Stimulated activated CD4-positive, alpha-beta T cell treated with anti-CD3 and anti-CD28 coated beads, Interleukin-1b, Interleukin-23, amount 100 ng/mL, for 1 hour (primary cell): ENCODE measurements at places on chromosomes 3 and 15.

DNA sequence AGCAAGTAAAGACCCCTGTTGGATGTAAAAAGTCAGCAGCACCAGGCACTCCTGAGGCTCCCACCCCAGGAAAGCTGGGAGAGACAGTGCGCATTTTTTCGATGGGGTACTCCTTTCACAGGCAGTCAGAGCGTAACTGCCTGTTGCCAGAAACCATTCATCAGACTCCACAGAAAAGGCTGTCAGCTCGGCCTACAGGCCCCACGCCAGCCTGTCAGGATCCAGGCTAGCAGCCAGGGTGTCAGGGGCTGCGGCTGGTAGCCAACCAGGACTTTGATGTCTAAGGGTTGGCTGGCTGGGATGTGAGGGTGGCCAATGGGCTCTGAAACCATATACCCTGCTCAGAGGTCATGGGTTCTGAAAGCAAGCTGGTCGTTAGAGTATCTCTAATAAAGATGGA is 164.5 kb downstream of the WNT5A start:
- DNase-seq, result no peak

DNA sequence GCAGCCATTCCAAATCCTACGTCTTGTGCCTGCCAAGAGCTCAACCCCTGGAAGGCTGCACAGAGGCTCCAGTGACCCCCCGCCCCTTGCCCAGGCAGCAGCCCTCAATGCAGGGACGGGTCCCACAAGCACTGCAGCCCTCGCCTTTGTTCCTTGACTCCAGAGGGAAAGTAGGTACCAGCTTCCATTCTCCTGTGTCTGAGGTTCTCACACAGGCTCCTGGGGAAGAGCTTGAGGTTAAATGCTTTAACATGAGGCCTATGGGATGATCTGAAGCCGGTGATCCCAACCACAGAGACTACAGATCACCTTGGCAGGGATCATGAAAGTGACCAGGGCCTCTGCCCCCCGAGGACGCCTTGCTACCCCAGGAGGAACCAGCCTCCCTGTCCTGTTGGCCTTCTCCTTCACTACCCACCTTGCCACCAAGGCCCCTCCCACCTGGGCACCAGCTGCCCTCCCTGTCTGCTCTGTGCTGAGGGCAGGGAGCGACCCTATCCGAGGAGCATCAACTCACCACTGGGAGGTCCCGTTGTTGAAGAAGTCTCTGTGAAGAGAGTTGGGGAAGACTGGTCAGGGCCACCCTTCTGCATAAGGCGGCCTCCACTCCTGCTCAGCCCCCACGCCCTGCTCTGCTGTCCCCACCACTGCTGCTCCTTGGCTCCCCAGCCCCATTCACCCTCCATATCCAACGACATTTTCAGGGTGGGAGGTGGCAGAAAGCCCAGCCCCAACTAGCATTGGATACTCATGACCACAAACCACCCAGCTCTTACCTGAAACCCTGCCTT is 95.3 kb downstream of the SEC22A start:
- no peak for DNase-seq

DNA sequence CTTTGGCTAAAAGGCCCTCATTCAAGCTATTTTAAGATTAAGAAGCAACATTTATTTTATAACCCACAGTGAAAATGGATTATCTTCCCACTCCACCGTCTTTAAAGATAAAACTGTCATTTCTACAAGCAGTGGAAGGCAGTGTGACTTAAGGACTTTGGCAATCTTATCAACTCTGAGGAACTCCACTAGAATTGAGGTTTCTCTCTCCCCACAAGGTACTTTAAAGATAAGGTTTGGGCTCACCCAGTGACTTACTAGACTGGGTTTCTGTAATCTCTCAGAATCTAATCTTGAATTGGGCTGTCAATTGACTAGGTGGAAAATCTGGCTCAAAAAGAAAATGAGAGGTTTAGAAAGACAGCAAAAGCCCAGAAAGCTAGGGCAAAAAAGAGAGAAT is 21.7 kb downstream of the ZNF385D start:
- no peak for DNase-seq

DNA sequence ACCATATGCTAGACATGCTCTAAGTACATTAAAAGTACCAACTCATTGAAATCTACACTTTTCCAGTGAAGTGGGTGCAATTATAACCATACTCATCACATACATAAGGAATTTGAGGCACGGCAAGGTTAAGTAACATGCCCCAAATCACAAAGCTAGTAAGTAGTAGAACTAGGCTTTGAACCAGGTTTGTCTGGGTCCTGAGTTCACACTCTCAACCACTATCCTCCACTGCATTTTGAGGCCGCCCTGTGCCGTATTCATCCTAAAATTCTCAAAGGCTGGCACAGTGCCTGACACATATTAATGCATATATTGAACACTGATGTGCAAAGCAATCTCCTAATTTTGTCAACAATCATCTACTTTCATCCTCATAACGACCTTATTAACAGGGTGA is 68.8 kb upstream of the CDV3 start:
- DNase-seq, result no peak

DNA sequence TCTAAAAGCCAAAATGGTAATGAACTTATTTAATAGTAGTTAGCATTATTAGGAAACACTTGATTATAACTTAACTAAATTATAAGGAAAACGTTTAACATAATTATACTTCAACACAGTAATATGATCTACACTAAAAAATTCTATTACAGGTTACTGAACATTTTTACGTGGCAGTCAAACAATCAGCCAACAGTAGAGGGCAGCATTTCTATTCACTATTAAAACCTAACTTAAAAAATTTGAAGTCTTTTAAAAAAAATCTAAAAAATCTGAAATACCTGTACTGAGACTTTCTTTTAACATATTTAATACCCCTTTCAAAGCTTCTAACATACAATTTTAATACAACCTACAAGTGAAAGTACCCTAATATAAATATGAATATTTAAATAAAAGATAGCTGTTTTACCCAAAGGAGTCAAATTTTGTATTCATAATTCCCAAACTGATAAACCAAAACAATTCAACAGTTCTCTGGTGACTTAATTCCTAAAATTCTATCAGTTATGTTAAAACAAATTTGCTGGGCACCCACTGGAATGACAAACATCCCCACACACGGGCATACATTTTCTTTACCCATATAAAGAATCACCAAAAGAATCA is 41.5 kb downstream of the DLG1 start:
- no peak for DNase-seq

DNA sequence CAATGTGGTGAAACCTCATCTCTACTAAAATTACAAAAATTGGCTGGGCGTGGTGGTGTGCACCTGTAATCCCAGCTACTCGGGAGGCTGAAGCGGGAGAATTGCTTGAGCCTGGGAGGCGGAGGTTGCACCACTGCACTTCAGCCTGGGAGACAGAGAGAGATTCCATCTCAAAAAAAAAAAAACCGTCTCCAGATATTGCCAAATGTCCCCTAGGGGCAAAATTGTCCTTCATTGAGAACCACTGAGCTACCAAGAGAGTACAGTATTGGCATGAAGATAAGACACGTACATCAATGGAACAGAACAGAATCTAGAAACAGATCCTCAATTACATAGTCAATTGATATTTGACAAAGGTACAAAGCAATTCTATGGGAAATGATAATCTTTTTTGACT is 98.0 kb downstream of the TFDP2 start:
- no peak for DNase-seq

- DNase-seq, result no peak
These were observed 109.7 kb upstream of the HACD2 start for GRCh38 chr3:123694366-123695087.

DNA sequence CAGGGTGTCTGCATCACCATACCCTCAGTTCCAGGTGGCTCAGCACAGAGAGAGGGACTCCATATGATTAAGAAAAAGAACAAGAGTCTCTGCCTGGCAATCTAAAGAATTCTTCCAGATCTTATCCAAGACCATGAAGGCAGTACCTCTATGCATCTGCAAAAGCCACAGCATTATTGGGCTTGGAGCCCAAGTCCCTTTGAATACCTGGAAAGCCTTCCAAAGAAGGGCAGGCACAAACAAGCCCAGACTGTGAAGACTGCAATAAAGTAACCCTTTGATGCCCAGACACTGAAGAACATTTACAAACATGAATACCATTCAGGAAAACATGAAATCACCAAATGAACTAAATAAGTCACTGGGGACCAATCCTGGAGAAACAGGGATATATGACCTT is 60.9 kb upstream of the DIPK2A start:
- no peak for DNase-seq

- no peak for DNase-seq
These were observed 622 bp upstream of the ZNF589 start for GRCh38 chr3:48240000-48240963.

- DNase-seq, result no peak
These were observed 110.9 kb upstream of the ROBO1 start for GRCh38 chr3:79878708-79879107.

DNA sequence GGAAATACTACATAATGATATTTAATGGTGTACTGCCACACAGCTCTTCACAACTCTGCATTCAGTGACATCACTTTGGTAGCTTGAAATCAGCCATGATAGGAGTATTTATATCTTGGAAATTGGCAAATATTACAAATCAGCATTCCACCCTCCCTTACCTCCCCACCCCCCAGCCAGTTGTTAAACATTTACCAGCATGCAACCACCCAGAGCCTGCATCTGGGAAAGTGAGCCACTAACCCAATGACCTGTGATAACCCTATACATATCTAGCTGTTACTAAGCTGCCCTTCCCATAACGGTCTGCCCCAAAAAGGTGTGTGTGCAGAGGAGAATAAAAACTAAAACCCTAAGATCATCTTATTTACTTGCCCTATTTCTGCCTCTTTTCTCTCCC is 44.6 kb upstream of the SATB1 start:
- no peak for DNase-seq

- DNase-seq, result no peak
These were observed 544.6 kb upstream of the NECTIN3 start for GRCh38 chr3:110526777-110527727.

GRCh38 chr15:27495963-27496459 is 525.0 kb downstream of the GABRG3 start:
- no peak for DNase-seq

GRCh38 chr3:112128843-112129727 is 4.0 kb downstream of the GCSAM start:
- DNase-seq, result no peak

DNA sequence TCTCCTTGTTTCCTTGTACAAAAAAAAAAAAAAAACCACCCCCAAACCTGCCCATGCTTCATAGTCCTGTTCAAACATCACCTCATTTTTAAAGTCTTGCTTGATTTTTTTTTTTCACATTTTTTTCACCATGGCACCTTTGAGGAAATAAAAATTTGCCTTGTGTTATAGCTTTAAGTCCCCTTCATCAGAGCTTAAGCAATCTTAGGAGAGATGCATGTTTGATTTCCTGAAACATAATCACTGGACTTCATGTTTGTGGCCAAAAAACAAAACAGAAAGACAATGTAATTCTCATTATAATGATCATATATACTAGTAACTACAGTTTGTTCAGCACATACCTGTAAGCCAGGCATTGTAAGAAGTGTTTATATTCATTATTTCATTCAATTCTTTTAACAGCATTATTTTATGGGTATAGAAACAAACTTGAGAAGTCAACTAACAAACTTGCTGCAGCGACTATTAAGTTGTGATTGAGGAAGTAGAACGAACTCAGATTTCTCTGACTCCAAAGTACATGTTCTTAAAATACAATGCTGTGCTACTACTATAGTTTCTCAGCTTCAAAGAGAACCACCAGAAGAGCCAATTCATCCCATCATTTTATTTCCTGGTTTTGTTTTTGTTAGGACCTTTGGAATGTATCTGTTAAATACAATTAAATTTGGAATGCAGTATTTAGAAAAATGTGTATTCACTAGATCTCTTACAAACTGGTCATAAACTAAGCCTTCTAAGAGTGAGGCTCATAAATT is 203.8 kb downstream of the TCF12 start:
- no peak for DNase-seq

DNA sequence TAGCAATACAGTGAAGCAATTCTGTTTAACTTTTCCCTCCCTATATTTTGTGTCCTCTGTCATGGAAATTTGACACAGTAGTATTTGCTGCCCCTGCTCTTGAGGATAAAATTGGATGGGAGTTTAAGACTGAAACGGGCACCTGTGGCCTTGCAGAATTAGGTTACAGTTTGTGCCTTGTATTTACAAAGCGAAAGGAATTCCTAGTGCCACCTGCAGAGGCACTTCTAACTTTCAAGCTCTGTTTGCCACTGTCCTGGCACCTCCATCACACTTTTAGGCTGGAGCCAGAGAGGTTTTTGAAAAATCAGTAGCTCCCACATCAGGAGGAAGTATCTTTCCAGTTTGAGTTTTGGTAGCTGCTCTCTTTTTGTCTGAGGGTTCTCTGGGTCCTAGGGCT is 39.5 kb downstream of the CD86 start:
- DNase-seq, result no peak

- DNase-seq, result no peak
These were observed 3.5 kb upstream of the SSR3 start for GRCh38 chr3:156558389-156558788.

DNA sequence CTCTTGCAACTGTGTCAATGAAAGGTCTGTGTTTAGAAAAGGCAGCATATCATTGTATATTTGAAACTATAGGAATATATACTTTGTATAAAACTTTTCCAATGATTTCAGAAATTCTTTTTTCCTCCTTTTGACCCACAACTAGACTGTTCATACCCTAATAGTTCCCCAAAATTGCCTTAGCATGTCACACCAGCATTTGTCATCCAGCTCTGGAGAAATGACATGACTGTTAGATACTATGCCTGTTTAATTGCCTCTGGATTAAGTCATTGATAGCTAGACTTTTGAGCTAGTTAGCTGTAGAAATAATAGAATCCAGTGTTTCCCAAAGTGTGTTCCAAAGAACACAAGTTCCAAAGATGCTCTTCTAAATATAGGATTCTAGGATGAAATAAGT is 32.4 kb downstream of the B3GALNT1 start:
- DNase-seq, result no peak

GRCh38 chr3:4805662-4806061 is 173.6 kb upstream of the BHLHE40 start:
- DNase-seq, result no peak

DNA sequence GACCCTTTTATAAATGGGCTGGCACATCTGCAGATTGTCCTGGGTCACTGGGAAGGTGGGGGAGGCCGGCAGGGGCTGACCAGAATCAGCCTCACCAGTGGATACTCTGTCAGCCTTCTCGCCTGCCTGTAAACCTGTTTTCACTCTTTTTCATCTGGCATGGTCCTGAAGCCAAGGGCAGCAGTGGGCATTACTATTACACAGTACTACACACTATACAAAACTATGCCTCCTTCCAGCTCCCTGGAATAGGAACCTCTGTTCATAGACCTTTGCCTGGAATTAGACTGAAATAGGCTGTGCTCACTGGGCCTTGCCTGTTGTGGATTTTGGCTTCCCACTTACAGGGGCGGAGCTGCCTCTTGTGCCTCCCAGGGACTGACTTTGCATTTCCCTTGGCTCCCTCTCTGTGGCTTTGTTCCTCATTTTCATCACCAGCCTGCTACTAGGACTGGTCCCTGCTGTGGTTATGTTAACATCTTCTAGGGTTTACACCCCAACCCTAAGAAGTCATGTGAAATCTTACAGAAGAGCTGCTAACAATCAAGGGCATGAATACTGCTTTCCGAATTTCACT is 120.7 kb downstream of the FNDC3B start:
- DNase-seq, result no peak

- DNase-seq, result no peak
These were observed 39.5 kb downstream of the CFAP100 start for GRCh38 chr3:126434264-126434590.

- DNase-seq, result no peak
These were observed 72.5 kb downstream of the VPS8 start for GRCh38 chr3:184884359-184885017.
